NCI-H524 (cell line): ENCODE measurements at places on chromosomes 1 and 21.

GRCh38 chr1:173925306-173926242 is 8.4 kb upstream of the SERPINC1 start:
- DNase-seq: no peak

- DNase-seq: no peak
Measured at GRCh38 chr1:66585002-66585401, 51.0 kb downstream of the SGIP1 start.

DNA sequence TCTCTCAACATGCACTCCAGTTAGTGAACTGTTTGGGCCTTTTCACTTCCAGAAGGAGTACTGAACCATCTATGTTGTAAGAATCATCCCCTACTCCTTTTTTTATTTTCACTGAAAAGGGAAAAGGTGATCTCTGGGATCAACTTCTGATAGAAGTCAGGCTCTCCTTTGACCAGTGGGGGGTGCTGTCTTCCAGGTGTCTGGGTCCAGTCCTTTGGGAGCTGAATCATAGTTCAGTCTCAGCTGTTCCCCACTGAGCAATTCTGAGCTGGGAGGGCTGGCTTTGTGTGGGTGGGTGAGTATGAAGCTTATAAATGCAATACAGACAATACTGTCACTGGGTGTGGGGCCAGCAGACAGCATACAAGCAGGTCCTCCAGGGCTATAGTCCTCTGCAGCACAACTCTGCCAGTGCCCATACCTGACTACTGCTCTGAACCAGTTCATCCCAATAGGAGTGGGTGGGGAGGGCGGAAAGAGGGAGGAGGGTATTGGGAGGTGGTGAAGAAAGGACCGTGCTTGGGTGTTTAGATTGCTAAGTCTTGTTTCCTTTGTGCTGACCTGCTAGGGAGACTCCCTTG is 12.5 kb upstream of the SARS1 start:
- peak; percentile 56 for DNase-seq

DNA sequence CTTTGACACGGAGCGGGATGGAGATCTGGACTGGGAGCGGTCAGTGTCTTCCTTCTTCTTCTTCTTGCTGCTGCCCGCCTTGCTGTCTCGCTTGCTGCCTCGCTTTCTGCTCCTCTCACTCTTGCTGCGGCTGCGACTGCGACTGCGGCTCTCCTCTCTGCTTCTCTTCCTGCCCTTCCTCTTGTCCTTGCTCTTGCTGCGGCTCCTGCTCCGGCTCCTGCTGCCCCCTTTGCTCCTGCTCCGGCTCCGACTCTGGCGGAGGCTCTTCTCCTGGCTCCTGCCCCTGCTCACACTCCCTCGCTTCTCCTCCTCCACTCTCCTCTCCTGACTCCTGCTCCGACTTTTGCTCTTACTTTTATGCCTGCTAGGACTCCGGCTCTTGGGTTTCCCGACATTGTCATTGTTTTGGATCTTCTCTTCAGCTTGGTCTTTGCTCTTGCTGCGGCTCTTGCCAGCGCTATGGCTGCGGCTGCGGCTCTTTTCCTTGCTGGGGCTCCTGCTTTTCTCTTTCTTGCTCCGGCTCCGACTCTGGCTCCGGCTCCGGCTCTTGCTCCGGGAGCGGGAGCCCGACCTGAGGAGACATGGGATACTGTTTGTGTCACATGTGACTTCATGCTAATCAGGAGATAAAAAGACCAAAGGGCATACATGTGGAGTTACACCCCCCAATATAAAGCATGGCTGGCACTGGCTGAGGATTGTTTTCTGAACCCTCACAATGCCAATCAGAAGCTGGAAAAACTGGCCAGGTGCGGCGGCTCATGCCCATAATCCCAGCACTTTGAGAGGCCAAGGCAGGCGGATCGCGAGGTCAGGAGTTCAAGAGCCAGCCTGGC is 25.2 kb upstream of the TMEM200B start:
- no peak for DNase-seq

DNA sequence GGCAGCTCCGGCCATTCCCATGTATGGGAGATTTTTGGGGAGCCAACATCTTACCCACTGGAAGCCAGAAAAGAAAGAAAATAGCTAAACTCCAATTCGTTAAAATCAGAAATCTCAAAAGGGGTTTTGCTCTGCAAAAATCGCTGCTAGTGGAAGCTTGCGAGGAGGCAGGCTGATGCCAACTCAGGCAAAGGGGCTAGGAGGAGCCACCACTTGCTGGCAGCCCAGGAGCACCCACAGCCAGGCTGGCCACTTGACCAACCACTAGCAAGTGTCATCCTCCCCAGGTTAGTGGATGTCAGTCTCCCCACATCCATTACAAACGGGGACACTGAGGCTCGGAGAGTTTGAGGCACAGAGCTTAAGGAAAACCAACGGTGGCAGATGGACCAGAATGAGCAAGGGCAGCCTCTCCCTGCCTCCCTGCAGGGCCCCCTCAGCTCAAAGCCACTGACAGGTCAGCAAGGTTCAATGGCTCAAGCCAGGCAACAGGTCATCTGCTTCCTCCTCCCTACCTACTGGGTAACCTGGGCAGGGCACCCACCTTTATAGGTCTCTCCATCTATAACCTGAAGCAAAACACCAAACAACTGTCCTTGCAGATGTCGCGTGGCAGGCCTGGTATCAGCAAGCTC is 10.8 kb downstream of the KCNN3 start:
- no peak for DNase-seq

GRCh38 chr1:198534548-198535418 is 5.7 kb downstream of the ATP6V1G3 start:
- DNase-seq: no peak

GRCh38 chr1:160767395-160768294 is 28.3 kb upstream of the LY9 start:
- DNase-seq: no peak

DNA sequence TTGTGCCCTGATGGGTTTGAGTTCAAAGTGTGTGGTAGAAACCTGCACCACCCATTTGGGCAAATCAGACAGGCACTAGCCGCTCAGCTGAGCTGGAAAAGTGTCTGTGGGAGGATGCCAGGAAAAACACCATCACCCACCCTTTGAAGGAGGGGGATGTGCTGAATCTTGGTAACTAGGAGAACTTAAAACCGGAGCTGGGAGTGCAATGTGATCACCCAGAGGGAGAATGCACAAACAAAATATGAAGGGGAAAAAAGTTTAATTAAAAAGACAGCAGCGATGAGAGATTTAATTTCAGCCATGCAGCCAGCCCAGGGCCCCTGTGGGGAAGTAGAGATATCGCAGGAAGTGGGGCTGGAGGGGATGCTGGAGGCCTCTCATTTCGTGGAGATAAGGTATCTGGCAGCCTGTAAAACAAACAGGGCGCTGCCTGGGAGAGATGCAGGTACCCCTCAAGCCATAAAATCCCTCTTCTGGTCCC is 86.8 kb upstream of the BCAR3 start:
- DNase-seq: no peak

- DNase-seq: no peak
Measured at GRCh38 chr1:113534875-113535274, 144.6 kb downstream of the MAGI3 start.

- DNase-seq: no peak
Measured at GRCh38 chr1:94020764-94021579, 100.0 kb downstream of the ABCA4 start.

- DNase-seq: no peak
Measured at GRCh38 chr1:62978741-62979140, 194.8 kb downstream of the ATG4C start.

DNA sequence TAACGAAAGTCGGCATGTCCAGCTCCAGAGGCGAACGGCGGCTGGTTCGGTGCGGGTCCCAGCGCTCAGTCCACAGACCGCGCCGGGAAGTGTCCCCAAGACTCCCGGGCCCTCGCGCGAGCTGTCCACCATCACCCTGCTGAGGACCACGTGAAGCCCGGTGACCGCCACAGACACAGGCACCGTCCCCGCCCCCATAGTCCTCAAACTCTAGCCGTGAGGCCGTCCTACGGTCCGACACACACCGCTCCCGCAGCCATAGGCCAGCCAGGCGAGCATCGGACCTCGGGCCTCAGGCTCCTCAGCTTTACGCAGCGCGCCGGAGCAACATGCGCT is 535 bp downstream of the SETD4 start:
- DNase-seq: peak; percentile 58

- DNase-seq: no peak
Measured at GRCh38 chr21:44305691-44306090, 5.8 kb downstream of the PFKL start.

GRCh38 chr1:218783916-218784315 is 389.8 kb upstream of the LYPLAL1 start:
- DNase-seq: no peak

- DNase-seq: no peak
Measured at GRCh38 chr1:53376742-53377437, 49.0 kb upstream of the LRP8 start.

GRCh38 chr1:240014051-240014450 is 77.6 kb upstream of the FMN2 start:
- no peak for DNase-seq
